Activated CD4-positive, alpha-beta T cell treated with anti-CD3 and anti-CD28 coated beads, Interleukin-2, amount 50 U/mL, for 4 hours (primary cell): ENCODE measurements at places on chromosomes 2 and 18.
A peak's percentile ranks its signal among the peaks of the same experiment; 100 is the strongest.

GRCh38 chr2:102801098-102801718 lies 39.4 kb downstream of the TMEM182 start:
- no peak for DNase-seq

GRCh38 chr2:46378616-46379015 lies 81.4 kb downstream of the EPAS1 start:
- DNase-seq, result no peak

DNA sequence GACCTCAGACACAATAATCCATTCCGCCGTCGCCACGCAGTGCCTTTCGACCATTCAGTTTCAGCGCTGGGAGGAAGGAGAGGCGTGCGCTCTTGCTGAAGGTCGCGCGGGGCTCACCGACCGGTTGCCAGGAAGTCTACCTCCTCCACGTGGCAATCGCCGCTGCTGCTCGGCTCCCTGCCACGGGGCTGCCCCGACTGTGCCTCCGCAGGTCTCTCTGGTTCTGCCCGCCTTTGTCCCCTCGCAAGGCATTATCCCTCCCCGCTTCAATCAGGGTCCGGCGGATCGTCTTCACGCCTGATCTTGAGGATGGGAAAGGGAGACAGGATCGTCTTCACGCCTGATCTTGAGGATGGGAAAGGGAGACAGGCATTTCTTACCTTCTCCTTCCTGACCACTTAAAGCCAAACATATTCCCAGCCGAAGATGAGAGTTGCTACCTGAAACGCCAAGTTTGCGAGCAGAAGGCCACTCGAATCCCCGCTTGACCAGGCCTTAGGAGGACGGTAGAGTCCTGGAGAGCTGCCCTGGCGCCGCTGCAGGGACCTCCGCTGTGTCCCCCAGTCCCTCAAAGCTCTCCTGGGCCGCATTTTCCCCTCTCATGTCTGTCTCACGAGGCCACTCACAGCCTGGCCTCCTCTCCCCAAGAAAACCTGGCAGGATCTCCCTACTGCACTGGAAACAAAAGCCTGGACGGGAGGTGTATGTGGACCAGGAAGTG lies 4.3 kb upstream of the GPR45 start:
- DNase-seq, result no peak

DNA sequence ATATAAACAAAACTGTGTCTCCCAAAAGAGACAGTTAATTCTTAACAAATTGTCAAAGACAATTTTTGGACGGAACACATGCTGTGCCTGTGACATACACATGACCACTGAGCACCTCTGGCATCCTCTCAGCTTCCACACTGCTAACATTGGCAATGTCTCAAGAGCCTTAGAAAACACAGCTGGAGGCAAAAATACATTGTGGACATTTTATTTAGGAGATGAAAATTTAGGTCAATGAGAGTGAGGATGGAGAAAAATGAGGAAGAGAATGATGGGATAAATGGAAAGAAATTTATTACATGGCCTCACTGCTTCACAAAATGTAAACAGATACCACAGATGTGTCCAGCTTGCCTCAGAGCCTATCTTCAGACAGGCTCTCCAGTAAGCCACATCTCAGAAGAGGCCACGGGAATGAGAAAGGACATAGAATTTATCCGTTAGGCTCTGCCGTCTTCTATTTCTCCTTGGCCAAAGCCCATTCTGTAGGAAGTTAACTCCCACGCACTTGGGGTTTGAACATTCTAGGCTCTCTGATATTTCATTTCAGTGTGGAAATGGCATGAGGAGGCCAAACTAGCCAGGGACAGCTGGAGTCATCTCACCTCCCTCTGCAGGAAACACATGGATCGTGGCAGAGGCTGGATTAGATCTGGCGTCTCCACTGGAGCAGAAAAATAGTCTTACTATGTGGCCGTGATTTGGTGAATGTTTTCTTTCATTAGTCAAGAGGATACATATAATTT lies 519.4 kb upstream of the DSEL start:
- no peak for DNase-seq

GRCh38 chr2:14642499-14642898 lies 10.0 kb downstream of the LRATD1 start:
- no peak for DNase-seq

DNA sequence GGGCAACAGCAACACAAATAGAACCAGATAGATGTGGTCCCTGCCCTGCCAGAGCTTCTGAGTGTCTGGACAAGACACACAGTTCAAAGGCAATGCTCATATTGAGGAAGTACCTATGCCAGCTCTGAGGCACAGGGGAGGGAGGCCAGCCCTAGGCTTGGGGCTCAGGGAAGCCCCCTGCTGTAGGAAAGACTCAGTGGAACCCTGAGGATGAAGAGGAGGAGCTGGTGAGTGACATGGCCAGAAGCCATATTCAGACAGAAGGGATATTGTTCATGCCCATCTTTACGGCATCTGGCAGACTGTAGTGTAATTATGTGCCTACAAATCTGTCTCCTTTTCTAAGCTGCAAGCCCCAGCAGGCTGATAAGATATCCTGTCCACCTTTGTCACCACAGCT lies 8.8 kb downstream of the SIGLEC15 start:
- no peak for DNase-seq

DNA sequence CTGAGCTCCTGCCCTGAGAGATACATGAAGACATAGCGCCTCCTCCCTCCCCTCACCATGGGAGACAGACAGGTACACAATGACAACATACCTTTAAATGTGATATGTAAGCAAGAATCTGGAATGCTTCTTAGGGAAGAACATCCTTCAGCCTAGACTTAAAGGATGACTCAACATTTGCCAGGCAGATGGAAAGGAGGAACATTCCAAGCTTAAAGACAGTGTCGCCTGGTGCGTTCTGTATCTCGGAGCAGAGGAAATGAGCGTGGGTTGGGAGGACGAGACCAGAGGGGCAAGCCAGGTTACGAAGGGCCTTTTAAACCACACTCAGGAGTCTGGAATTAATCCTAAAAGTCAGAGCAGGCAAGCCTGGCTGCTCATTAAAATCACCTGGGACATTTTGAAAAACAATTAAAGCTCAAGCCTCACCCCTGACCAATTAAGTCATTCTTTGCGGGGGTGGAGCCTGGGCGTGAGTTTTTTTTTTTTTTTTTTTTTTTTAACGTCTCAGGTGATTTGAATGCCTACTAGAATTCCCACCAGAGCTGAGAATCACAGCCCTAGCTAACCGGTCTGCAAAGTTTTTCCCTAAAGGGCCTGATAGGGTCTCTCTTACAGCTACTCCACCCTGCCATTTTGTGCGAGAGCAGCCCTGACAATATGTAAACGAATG lies 131.2 kb upstream of the SEC11C start:
- no peak for DNase-seq

- DNase-seq, result no peak
Measured at GRCh38 chr2:70887550-70888246, 48.0 kb upstream of the ATP6V1B1 start.

- no peak for DNase-seq
Measured at GRCh38 chr2:41878056-41878455, 169.8 kb upstream of the PKDCC start.

GRCh38 chr2:38835015-38835601 lies 40.6 kb downstream of the DHX57 start:
- no peak for DNase-seq

DNA sequence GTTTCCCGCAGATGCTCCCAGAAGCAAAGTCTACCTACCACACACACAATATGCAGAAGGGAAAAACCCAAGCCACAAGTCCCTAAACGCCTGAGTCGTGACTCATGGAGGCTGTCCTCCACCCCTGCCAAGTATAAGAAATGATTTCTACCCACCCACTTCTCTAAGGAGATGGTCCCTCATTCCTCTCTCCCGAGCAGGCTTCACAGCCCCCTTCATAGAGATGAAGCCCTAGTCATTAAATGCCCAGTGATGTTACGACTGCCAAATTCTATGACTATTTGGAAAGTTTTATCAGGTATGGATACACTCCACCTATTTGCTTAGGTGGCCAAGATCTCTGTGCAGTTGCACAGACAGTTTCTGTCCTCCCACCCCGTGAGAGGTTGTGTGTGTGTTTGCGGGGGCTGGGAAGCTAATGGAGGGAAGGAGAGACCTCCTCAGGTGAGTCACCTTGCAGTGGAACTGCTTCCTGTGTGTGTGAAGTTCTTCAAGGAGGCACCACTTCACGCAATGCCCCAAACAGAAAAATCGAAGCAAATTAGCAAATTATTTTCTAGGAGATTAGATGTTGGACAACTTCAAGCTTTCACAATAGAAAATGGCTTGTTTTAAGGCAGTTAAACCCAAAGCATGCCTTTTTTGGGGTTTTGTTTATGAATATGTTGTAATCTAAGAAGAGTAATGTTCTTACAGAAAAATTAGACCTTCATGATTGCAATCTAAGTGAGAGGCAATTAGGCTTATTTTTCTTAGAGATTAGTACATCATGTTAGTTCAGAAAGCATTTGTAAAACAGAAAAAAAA lies 175.2 kb downstream of the TGIF1 start:
- peak; percentile 61 for DNase-seq

DNA sequence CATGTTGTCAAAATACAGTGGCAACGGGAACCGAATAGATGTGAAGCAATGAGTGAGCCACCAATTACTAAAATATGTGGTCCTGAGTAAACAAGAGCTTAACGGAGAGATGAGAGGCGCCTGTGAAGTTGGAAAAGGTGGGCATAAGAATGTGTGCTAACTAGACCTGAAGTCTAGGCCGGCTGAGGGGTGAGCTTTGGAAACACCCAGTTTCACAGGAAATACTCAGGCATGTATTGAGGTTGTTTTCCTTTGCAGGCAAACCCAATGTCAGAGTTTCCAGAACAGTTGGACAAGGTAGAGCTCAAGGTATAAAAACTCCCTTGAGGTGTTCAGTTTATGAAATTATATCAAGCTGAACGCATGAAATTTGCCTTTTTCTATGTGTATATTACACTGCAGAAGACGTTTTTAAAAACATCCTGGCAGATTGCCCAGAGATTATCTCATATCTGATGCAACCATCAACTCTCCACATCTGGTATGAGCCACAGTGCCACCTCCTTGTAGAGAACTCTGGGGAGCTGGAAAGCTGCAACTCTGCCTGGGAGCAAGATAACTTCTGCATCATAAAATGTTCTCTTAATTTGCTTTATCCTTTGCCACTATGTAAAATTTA lies 3.9 kb upstream of the WDSUB1 start:
- no peak for DNase-seq

- DNase-seq, result no peak
Measured at GRCh38 chr18:55462652-55463051, 125.3 kb downstream of the TCF4 start.

DNA sequence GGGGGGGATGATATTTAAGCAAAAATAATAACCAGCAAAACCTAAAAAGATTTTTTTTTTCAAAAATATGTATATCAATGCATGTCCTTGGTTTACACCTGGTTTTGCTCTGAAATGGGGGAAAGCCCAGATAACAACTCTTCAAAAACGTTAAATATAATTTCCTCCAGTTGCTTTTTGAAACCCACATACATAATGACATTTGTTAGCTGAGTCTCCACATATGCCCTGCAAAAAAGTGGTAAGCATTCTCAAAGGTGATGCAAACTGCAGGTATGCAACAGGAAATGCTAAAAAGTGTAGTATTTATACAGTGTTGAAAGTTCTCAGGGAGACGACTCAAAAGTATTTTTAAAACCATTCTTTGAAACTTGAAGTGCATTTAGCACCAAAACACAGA lies 258.6 kb downstream of the ZEB2 start:
- no peak for DNase-seq

DNA sequence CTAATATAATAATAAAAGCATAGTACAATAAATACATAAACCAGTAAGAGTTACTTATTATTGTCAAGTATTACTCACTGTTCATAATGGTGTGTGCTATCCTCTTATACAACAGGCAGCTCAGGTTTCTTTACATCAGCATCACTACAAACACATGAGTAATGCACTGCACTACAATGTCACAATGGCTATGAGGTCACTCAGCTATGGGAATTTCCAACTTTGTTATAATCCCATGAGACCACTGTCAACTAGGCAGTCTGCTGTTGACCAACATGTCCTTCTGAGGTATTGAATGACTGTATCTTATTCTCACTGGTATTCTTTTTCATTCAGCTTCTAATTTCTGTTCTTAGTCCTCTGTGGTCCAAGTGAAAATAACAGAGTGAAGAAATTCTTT lies 250.4 kb upstream of the DSEL start:
- DNase-seq, result no peak

- no peak for DNase-seq
Measured at GRCh38 chr2:235560345-235560744, 66.5 kb downstream of the AGAP1 start.

DNA sequence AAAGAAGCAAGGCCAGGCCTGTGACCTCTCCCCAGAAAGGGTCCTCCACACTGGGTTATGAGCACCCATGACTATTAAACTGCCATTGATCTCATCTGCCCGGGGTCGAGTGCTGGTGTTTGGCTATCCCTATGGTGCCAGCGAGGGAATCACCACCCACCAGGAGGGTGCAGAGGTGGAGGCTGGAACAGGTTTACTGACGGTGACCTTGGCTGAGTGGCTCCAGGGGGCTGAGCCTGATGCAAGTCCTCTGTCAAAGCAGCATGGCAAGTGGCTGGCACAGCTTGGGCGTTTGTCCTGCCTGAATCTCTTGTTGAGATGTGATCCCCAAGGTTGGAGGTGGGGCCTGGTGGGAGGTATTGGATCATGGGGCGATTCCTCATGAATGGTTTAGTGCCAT lies 196.4 kb upstream of the HDAC4 start:
- DNase-seq, result no peak

DNA sequence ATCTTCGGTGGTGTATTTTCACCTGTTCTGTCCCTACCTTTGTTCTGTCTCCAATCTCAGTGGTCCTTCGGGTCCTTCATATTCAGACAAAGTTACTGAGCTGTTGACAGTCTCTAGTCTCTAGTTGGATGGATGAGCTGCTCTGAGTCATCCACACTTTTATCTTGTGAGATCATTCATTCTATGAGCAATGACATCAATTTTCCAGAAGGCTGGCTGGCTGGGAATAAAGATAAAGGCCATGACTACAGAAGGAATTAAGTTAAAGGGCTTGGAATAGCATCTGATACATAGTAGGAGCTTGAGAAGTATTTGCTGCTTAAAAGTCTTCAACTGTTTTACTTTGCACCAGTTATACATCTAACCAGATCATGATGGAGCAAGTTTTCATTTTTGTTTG lies 43.1 kb upstream of the SLC39A10 start:
- no peak for DNase-seq
